ENCODE measurements at places on chromosomes 11 and 22.

GRCh38 chr22:37205046-37205445, 7.2 kb downstream of the SSTR3 start:
- no peak for DNase-seq

DNA sequence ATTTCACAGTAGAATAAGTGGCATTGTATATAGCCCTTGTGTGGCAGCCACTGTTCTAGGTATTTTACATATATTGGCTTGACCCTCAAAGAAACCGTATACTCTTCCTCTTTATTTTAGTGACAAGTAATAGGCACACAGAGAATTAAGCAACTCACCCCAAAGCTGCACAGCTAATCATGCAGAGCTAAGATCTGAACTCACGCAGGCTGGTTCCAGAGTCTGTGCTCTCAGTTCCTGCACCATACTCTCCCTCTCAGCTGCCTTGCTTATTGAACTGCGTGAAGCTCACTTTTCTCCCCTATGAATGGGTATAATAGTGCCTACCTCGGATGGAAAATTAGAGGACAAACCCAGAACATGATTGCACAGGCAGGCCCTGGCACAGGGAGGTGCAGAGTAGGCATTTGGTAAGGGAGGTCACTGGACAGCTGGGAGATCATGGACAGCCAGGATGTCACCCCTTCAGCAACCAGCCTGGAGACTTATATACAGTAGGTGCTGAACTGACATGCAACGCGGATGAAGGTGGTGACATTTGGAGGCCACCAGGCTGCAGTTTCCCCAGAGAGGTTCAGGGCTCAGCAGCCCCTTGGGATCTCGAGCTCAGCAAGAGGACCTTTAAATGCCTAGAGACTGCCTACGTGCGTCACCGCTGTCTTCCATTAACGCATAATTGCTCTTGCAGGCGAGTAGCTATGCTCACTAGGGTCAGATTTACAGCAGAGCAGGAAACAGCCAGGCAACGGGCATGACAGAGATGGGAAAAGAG, 78.4 kb upstream of the TP53I11 start:
- peak; percentile 90 for DNase-seq

- no peak for DNase-seq
Observed at GRCh38 chr22:27474711-27475547, 326.6 kb downstream of the MN1 start.

GRCh38 chr11:62856333-62856895, 17.0 kb upstream of the WDR74 start:
- no peak for DNase-seq
